ENCODE measurements at places on chromosomes 11 and 22.

DNA sequence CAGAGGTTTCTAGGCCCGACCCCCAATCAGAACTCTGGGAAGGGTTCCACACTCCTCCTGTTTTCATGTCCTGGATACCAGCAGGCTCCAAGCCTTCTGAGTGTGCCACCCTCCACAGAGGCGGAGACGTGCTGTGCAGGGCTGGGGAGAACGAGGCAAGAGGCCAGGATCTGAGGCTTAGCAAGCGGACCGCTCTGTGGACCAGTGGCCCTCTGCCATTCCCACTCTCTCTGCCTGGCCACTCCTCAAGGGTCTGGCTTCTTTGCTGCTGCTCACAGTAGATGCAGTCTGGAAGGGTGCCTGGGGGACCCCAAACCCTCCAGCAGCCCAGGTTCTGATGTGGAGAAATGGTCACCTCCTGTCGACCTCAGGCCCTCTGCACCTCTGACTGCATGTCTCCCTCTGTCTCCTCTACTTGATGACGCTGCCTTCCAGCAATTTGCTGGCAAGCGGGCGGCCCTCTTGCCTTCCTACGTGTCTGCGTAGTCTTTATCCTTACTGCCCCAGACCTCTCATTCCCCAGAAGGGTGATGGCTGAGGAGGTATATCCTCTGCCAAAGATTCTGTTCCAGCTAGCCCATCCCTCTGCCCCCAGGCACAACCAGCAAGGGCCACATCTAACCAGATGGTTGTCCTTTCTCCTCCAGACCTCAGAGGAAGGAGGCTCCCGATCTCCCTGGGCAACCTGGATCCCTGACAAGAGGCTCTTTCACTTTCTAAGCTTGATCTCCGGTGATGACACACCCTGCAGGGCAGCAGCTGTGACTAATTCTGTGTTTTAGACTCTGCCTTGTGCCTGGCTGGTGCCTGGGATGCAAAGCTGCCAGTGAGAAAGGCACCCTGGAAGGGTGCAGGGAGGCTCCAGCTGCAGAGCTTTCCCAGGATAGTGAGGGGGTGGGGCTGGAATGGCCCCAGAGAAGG is 87.3 kb downstream of the NAT10 start:
- no peak for DNase-seq

GRCh38 chr22:46650078-46650810 is 30.1 kb downstream of the GRAMD4 start:
- DNase-seq, result no peak

GRCh38 chr11:21142007-21142406 is 472.6 kb downstream of the NELL1 start:
- DNase-seq, result no peak

GRCh38 chr11:119421941-119422808 is 797 bp downstream of the THY1 start:
- no peak for DNase-seq

DNA sequence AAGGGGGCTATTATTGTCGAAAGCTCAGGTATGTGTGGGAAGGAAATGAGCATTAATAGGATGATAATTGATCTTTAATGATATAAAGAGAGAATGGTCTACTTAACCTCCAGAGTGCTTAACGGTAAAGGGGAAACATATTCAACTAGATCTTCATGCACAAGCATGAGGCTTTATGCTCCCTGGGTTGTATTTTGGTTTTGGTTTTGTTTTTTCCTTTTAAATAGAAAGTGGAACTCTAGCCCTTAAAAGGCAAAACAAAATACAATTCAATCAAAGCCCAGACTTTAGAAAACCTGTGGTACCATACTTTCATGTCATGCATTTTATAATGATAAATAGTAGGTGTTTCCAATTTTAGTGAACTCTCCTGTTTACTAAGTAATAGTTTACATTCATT is 622.7 kb downstream of the METTL15 start:
- no peak for DNase-seq

DNA sequence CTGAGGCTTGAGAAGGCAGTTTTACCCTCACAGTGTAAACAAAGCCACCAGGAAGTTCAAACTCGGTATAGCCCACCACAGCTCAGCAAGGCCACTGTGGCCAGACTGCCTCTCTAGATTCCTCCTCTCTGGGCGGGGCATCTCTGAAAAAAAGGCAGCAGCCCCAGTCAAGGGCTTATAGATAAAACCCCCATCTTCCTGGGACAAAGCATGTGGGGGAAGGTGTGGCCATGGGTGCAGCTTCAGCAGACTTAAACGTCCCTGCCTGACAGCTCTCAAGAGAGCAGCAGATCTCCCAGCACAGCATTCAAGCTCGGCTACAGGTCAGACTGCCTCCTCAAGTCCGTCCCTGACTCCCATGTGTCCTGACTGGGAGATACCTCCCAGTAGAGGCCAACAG is 69.7 kb downstream of the TTC28 start:
- DNase-seq, result no peak

DNA sequence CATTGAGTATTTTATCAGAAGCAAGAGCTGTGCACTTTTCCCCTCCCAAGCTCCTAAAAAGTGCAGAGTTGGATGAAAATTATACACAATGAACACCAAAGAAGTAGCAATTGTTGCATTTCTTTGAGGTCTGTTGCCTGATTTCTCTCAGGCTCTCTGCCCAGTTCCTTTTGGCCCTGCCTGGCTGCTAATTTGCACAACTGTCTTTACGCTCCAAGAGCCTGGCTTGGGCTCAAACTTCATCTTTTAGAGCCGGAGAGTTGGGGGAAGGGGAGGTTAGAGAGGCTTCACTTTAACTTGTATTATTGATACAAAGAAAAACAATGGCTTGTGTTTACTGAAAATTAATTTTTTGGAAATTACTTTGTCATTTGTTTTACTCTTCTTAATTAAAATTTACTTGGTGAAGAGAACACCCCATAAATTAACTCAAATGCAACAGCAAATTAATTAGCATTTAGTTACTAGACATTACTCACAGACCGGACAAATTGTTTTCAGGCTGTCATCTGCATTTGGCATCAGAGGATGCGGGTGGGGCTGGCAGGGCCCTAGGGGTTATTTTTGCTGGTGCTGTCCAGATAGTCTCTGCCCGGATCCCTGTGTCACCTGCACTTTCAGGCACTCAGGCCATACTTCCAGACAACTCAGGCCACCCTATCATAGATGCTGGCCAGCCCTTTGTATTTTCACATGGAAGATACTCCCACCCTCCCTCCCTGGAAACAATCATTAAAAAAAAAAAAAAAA is 407.3 kb downstream of the NXPE2 start:
- DNase-seq, result no peak

DNA sequence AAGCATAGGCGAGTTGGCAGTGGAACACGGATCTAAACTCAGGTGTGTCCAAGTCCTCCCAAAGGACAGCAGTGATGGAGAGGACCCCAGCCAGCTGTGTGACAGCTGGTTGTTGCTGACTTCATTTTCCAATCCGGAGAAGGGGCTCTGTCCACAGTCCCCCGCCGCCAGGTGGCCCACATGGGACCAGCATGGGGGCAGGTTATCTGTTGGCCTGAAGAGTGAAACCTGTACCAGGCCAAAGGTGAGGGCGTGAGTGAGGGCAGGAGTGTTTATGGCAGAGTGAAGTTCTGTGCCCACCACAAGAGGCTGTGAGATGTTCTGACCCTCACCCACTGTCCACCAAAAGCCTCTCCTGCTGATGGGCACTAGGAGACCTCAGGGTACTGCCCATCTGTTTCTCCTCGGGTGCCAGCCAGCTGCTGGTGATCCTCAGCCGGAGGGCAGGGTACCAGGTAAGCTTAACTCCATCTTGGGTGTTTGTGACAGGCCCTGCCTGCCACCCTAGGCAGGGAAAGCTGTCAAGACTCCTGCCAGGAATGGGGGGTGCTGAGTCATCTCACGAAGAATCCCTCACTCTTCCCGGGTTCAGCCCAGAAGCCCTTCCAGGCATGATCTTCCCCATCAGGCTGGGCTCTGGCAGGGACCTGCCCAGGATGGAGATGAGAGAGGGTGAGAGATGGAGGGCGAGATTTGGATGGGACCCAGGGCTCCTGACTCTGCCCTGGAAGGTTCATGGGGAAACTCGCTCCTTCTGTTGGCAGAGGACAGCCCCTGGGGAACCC is 15.5 kb upstream of the TAB1 start:
- no peak for DNase-seq

- DNase-seq, result no peak
These were observed 28.6 kb upstream of the BIRC3 start for GRCh38 chr11:102288725-102289083.

GRCh38 chr11:72700146-72700545 is 25.9 kb upstream of the PDE2A start:
- no peak for DNase-seq

- DNase-seq, result no peak
These were observed 9.4 kb downstream of the C11orf97 start for GRCh38 chr11:94521684-94522083.

DNA sequence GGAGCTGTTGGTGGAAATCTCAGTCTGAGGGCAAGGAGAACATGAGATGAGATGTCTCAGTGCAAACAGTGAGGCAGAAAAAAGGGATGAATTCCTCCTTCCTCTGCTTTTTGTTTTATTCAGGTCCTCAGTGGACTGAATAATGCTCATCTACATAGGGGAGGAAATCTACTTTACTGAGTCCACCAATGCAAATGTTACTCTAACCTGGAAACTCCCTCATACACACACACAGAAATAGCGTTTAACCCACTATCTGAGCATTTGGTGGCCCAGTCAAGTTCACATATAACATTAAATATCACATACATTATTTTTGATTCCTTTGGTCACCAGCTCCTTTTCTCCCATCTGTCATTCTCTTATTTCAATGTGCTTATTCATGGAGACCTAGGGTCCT is 418.8 kb downstream of the TMEM135 start:
- no peak for DNase-seq

- DNase-seq, result no peak
These were observed at the start of gene BARX2 for GRCh38 chr11:129375751-129376657. BARX2 (plus strand) TSS chr11:129375848; CDS start chr11:129376036, 188 bp downstream.

- no peak for DNase-seq
These were observed 26.2 kb downstream of the RRP7A start for GRCh38 chr22:42493393-42493792.

GRCh38 chr11:66881451-66881835 is 24.6 kb downstream of the LRFN4 start:
- DNase-seq, result no peak

DNA sequence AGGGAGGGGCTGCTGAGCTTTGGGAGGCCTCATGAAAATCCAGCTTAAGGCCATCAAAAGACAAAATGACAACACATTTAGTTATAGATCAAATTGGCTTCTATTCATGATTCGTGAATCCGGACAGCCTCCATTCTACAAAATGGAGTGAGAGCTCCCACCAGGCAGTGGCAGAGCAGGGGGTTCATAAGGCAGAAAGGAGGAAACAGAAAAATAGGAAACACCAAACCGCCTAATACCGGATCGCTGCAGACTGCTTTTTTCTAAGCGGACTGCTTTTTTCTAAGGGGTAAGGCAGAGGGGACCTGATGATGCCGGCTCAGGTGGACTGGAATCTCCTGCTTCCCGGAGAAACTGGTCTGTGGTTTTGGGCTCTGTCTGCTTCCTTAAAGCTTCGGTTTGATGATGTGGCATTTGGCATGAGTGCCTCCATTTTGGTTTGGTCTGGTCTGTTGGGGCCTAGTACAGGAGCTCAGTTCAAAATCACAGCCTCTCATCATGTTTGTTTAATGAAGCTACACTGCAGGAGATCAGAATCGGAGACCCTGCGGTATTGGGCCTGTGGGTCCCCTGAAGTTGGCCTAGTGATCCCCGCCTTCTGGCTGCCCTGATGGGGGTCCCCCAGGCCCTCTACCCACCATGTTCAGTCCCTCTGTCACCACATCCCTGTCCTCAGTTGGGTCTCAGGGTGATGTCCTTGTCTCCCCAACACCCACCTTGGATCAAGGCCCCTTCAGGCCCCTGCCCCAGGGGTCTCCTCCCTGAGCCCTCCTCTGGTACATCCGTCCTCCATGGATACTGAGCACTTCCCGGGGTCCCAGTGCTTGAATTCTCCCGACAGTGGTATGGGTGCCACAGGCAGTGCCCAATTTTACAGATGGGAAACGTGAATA is 1.2 kb downstream of the ALDH3B1 start:
- DNase-seq, result no peak

DNA sequence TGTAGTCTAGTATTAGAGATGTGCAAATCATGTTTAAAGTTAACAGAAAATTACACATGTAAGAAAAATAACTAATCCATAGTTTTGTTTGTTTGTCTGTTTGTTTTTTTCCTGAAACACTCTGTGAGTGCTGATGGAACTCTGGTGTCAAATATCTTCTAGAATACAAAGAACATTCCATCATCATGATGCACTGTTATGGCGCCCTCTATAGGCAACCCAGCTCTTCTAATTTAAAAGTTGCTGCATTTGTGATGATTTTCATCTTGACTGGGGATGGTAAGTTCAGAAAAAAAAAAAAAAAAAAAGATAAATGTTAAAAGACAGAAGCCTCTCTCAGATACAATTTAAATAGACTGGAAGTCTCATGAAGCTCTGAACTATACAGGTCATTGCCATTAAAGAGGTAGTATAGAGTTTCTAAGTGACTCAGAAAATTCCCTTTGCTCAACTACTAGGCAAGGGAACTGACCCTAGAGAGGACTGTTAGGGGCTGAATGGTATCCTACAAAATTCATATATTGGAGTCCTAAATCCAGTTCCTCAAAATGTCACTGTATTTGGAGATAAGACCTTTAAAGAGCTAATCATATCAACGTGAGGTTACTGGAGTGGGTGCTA is 597.2 kb upstream of the ANO3 start:
- no peak for DNase-seq

GRCh38 chr22:40541300-40541699 is 95.2 kb downstream of the MRTFA start:
- no peak for DNase-seq

- DNase-seq, result no peak
These were observed 3.3 kb downstream of the TCN2 start for GRCh38 chr22:30610299-30610698.

DNA sequence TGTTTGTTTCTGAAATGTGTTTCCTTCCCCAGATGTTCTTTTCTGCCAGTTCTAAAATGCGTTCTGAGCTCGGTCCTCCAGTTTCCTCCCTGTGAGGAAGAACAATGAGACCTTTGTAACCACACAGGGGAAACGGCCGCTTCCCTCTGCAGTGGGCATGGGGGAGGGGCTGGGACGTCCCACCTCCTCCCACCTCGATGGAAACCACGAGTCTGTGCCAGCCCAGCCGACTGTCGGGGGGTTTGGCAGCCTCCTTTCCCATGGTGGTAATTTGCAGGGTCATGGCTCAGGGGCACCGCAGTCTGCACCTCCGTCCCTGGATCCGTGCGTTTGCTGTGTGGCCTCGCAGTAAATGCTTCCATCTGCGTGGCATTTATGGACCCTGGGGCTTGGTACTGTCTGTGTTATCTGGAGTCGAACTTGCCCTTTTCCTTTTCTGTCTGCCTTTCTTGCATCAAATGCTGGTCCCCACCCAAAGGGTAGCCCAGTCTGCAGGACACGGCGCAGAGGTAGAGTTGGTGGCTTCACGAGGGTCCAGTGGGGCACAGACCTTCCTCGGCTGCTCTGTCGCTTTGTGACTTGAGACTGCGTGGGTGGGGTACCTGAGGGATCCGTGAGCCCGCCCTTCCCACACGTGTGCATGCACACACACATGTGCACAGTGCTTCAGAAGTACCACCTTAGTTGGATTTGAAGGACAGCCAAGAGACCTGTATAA is 16.1 kb downstream of the LRP5 start:
- DNase-seq, result peak; percentile 74

GRCh38 chr11:104668797-104669463 is 229.3 kb downstream of the CASP12 start:
- DNase-seq, result no peak

All from NCI-H1048 (cell line).